ENCODE measurements at places on chromosomes 3 and 15.

- DNase-seq, result peak; percentile 2
These were observed 15.5 kb downstream of the CCR5 start for GRCh38 chr3:46386205-46386604.

GRCh38 chr15:46389739-46390138 lies 754.9 kb downstream of the SQOR start:
- DNase-seq, result no peak

DNA sequence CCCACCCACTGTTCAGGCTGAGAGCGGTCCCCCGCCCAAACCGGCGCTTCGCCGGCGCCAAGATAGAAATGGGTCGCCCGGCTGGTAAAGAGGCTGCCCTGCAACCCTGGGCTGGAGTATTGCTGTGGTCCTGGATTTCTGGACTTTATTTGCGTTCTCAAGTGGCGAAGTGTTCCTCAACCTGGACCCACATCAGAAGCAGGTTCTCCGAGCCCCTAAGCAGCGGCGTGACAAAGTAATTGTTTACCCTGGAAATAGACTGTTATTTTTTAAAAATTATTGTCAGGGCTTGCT lies 481 bp upstream of the DYNC1LI1 start:
- no peak for DNase-seq

GRCh38 chr3:183308751-183309150 lies 55.7 kb downstream of the B3GNT5 start:
- DNase-seq, result no peak

- DNase-seq, result no peak
These were observed 7.7 kb downstream of the NT5DC2 start for GRCh38 chr3:52525680-52526561.

DNA sequence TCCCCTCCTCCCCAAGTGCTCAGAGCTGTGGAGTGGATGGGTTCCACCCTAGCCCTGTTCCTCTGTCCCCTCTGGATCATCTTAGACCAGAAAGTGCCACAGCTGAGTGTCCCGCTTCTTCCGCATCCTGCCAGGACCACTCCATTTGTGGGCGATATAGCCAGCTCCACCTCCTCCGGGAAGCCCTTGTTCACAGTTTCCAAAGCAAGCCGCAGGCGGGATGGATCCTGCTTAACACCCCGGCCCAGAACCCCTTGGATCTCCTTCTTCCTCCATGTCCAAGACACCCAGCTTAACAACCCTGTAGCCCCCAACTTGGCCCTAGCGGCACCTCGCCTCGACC lies 490 bp upstream of the ALAS1 start:
- no peak for DNase-seq

GRCh38 chr3:184016811-184017671 lies 643 bp downstream of the ABCC5 start:
- peak; percentile 86 for DNase-seq

DNA sequence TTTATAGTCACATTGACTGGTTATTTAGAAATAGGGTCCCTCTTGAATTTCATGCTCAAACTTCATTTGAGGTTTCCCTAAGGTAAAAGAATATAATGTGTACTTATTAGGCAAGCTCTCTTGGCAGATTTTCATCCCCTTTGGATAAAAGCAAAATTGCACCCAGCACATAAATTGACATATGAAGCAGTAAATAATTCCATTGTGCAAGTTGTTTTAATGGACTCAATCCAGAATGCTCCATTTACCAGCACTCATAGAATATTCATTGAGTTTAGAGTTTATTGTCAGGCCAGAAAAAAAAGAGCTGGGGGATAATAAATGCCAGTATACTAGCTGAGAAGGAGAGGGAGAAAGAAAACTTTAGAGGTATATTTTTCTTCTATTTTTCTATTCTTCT lies 136.8 kb downstream of the TPRG1 start:
- DNase-seq, result no peak

DNA sequence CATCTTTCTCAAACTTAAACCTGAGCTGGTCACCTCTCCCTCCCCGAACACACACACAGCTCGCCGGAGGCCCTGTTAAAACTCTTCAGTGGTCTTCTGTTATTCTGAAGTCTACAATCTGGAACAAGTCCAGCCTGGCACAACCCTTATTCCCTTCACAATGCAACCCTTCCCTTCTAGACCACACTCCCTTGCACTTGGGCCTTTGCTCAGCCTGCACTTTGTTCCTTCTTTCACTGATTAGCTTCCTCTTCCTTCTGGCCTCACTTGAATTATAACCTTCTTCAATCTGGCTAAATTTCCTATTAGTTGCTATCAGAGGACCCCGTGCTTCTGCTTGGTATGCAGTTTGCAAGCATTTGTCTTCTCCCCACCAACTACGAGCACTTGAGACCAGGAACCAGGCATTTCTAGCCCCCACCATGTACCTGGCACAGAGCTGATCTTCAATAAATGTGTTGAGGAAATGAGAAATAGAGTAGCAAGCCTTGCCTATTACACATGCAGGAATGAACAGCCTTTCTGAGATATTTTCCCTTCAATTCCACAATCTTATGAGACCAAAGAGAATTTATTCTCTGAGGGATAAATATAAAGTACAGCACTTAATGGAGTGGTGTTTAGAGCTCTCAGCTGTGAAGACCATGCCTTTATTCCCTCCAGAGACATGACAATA lies 663.1 kb upstream of the ADAMTS9 start:
- no peak for DNase-seq

DNA sequence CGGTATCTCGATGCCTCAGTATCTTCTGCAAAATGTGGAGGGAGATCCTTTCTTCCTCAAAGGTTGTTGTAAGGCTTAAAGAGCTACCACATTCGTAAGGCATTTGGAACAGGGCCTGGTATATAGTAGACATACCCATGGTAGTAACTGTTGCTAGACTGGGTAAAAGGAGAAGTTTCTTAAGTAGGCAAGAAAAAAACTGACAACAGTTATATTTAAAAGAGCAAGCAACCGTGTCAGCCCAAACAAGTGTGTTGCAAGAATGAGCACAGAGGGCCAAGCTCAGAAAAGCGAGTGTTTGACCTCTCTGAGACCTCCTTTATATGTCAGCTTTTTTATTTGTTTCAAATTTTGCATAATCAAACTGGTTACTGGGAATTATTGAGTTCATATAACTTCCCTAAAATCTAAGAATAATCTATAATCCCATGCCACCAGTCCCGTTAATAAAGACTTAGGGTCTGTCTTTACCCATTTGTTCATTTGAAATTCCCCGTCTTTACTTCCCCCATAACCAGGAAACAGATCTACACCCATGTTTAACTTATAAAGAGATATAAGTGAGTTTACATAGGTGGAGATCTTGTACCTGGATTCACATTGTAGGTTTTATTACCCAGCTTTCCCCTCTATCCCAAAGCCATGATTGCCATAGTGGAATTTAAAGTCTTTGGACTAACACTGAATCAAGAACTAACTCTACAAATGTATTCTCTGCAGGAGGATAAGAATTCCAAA lies 7.3 kb downstream of the B3GNT5 start:
- no peak for DNase-seq

DNA sequence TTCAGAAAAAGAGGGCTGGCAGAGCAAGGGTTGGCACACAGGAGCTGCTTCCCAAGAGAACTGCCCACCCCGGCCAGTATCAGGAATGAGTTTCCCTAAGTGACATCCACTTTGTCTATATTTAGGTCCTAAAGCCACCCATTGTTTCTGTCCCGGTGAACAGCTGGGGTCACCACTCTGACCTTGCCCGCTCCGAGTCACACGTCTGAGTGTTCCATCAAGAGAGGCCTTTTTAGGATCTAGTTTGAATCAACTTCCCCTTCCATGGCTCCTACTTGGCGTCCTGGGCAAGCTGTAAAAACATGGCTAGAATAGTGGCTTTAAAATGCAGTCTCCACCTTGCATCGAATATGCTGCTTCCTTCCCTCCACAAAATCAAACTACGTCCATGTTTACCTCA lies 109.6 kb upstream of the ARHGEF3 start:
- no peak for DNase-seq

DNA sequence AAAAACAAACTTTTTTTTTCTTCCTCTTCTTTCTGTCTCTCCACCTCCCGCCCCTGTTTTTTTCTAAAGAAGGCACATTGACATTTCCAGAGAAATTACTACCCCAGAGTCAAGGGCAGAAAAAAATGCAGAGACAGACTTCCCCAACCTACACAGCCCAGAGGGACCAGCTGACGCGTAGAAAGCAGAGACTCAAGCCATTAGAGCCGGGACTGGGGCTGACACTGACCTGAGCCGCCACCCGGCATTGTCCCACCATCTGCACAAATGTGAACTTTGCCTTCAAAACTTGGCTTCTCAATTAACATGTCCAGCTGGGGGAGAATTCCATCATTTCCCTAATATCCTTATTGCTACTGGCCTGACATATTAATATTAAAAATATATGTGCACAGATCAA lies 385.6 kb downstream of the NR2F2 start:
- no peak for DNase-seq

DNA sequence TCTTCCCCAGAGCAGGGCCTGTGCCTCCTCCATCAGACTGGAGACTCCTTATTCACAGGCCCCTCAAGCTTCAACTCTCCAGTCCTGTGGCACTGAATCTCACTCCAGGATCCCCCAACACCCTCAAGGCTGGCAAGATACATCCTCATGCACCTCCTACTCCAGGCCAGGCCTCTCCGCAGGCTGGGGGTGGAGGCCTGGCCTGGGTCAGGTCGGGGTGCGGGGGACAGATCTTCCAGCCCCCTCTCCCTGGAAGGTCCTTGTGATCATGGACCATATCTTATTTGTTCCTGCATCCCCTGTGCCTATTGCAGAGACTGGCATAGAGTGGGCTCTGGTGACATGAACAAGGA lies 147.3 kb downstream of the SMAD6 start:
- no peak for DNase-seq

GRCh38 chr3:115165701-115166100 lies 18.6 kb upstream of the ZBTB20 start:
- no peak for DNase-seq

DNA sequence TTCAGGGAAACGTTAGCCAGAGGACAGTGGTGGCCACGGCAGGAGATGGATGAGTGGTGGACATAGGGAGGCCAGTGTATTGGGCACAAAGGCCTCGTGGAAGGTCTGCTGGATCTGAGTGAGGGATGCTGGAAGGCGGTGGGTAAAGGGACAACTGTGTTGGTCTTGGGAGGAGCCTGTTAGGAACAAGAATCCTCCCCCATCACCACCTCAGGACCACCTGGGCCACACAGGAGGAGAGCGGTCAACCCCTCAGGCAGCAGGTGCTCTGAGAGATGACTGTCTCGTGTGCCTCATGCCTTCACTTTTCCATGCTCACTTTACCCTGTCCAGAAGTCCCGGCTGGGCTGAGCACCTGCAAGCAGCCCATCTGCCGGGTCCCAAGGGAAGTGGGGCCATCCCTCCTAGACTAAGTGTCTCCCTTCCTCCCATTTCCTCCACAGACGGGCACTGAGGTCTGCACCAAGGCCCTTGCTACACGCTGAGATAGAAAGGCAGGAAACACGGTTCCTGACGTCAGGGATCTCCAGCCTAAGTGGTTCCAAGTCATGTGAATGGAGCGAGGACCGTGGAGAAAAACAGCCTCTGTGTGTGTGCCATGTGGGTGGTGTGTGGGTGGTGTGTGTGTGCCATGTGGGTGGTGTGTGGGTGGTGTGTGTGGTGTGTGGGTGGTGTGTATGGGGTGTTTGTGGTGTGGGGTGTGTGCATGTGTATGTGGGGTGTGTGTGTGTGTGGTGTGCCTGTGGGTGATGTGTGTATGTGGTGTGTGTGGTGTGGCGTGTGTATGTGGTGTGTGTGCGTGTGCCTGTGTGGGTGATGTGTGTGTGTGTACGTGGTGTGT lies 47.8 kb upstream of the CTSH start:
- DNase-seq, result no peak

DNA sequence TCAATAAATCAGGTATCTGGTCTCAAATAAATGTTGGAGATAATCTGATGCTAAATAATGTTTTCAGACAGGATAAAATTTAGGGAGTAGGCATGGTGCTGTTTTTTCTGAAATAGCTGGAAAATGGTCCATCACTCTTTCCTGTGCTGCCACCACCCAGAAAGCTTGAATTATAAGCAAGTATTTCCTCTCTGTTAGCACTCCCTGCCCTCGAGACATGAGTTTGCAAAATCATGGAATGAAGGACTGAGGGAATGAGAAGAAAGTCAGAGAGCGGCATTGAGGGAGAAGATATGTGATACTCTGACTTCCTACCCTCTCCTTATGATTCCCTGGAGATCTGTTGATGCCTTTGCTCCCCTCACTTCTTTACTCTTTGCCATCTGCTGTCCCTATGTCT lies 1095.7 kb downstream of the IGSF11 start:
- DNase-seq, result no peak

GRCh38 chr3:149245738-149246451 lies 24.3 kb upstream of the CP start:
- DNase-seq, result peak; percentile 7

DNA sequence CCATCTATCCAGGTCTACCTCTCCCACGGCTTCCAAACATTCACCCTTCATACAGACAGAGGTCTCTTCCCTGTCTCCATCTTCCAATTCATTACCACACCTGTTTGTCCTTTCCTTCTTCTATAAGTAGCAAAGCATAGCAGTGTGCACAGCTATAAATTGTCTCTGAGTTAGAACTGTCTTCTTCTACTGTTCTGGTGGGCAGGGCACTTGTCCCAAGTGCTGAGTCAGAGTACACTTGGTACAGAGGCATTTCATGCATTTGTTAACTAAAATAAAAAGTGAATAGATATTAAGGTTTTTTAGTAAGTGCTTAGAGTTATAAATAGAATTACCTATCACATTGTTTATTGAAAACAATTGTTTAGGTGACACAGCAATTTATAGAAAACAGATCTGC lies 150.1 kb upstream of the CCDC54 start:
- no peak for DNase-seq

- DNase-seq, result peak; percentile 67
These were observed 189.3 kb downstream of the EDEM1 start for GRCh38 chr3:5376761-5377160.

DNA sequence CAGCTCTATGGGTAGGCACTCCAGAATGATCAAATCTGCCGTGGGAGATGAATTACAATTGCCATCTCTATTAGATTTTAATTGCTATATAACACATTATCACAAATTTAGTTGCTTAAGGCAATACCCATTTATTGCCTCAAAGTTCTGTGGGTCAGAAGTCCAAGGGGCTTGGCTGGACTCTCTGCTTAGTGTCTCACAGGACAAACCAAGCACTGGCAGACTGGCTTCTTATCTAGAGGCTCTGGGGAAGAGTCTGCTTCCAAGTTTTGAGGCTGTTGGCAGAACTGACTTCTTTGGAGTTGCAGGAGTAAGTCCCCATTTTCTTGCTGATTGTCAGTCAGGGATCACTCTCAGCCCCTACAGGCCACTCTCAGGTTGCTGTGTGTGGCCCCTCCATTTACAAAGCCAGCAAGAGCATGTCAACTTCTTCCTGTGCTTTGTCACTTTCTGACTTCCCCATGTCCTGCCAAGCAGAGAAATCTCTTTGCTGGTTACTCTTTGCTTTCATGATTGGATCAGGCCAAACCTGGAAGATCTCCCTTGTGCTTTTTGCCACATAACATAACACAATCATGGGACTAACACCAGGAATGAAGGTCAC lies 93.5 kb upstream of the PRICKLE2 start:
- no peak for DNase-seq

DNA sequence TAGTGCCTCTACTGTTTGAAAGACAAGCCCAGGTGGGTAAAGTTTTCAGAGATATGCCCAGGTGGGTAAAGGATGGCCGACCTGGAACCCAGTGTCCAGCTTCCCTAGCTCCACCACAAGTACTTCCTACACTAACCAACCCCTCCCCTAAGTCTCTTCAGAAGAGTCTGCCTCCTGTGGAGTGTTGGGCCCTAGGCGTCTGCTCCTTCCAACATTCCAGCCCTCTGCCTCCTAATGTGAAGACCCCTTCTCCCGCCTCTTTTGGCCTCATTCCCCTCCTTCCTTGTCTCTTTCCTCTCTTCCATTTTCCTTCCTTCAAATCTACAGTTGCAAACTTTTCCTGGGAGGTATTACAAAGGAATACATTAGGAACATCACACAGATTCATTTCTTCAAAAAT lies 38.6 kb downstream of the CNTN3 start:
- DNase-seq, result no peak

All from NCI-H1417 (cell line).